ENCODE measurements at places on chromosomes 4 and X. TPM values are rescaled to one million over a fixed set of nuclear protein-coding genes. Genes with fewer than 3 reads are reported as not detected.

CCNI gene
- 446 TPM for polyA plus RNA-seq

DNA sequence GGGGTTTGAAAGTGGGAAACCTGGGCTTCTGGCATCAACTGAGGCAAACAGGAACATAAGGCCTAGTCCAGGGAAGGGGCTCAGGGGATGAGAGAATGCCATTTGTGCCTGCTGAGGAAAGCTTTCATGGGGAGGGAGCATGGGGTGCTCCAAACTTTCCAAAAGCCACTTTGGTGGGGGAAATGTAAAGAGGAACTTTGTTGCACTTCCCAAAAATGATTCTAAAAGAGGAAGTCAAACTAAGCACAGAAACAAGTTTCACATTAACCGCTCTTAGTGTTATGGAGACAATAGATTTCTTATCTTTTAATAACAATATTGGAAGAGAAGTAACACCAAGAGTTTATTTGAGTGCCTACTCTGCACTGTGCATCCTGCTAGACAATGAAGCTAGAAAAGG, 32.3 kb downstream of the GAB3 start:
- no peak for DNase-seq

DNA sequence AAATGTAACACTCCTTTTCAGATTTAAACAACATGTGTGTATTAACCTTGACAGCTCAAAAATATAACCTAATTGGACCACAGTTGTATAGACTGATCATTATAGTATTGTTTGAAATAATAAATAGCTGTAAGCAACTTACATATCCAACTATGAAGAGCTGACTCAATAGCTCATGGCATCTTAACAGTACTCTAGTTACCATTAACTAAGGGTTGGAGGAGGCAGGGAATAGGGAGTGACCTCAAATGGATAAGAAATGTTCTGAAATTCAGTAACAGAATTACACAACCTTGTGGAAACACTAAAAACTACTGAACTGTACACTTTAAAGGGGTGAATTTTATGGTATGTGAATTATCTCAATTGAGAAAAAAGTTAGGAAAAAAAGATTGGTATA, 136.5 kb upstream of the CPEB2 start:
- DNase-seq, result no peak

- no peak for DNase-seq
These were observed 143.6 kb downstream of the ZAR1 start for GRCh38 chr4:48633657-48634056.

DNA sequence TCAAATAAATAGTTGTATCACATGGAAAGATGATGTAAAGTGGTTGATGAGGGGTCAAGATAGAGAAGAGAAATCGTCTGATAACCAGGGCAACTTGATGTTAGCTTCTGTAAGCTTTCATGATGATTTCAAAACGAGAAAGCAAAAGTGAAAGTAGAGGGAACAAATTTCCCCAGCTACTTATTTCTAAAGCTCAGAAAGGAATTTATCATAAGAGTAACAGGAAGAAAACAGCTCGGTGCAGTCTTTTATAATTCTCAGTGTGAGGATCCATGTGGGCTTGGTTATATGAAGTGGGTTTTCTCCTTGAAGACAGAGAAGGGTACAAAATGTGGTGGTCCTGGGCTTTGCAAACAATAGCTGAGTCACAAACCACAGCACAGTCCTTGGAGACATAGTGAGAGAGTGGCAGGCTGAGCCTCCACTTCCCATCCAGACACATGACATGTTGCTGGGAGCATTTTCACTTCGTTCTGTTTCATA, 32.1 kb upstream of the GLRA2 start:
- no peak for DNase-seq

Data from right renal cortex interstitium (tissue), 3 donors.